Psoas muscle (tissue), 8 donors: ENCODE measurements at places on chromosomes 7 and 10. TPM values are rescaled to one million over a fixed set of nuclear protein-coding genes. Genes with fewer than 3 reads are reported as not detected.

- H3K4me3 ChIP-seq: no peak overlapping the region
- no peaks in the 10 kb centered on the region for H3K27me3 ChIP-seq
- no peak overlapping the region for H3K27ac ChIP-seq
- DNase-seq: no peak
- H3K4me1 ChIP-seq: peaks cover 3% of the 10 kb centered on the region
- H3K36me3 ChIP-seq: no peaks in the 10 kb centered on the region
These were observed 122.0 kb upstream of the ANK3 start for GRCh38 chr10:60511477-60512229.

GRCh38 chr7:131546583-131547141 lies 9.8 kb downstream of the PODXL start:
- DNase-seq: no peak
- H3K27ac ChIP-seq: no peak overlapping the region
- H3K27me3 ChIP-seq: no peaks in the 10 kb centered on the region
- H3K4me3 ChIP-seq: no peak overlapping the region
- H3K4me1 ChIP-seq: peaks cover 15% of the 10 kb centered on the region
- H3K36me3 ChIP-seq: no peaks in the 10 kb centered on the region

DNA sequence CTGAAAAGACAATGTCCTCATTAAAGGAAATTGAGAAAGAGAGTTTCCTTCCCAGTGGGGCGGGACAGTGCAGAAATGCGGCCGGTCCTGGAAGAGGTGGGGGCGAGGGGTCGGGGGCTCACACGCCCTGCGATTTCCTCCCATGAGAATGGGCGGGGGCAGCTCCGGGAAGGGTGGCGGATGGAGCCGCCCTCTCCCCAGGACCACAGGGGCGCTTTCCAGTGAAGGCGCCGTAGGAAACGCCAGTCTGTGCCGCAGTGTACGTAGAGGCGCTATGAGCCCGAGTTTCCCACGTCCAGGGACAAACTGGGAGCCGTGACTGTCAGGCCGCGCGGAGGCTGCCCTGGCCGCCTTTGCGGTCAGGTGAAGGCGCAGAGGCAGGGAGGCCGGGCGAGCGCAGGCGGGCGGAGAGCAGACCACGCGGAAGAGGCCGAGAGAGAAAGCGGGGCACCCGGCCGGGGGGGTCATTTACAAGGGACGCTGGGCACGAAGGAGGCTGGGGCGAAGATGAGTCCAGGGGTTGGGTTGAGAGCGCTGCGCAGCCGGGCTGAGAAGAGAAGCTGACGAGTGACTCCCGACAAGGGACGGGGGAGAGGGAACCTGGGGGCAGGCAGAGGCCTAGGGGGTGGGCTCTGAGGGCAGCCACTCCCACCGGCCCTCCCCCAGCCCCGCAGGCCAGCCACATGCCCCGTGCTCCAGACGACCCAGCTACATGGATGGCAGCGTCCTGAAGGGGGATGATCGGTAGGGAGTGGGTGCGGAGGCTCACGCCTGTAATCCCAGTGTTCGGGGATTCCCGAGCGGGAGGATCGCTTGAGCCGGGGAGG lies 45.0 kb downstream of the ALOX5 start:
- H3K4me1 ChIP-seq: peaks cover 17% of the 10 kb centered on the region
- peak; percentile 83 for DNase-seq
- H3K27me3 ChIP-seq: peaks cover 5% of the 10 kb centered on the region
- H3K4me3 ChIP-seq: peak overlapping the region; percentile 65

Gene TDRD1
- not detected for total RNA-seq

- no peaks in the 10 kb centered on the region for H3K27me3 ChIP-seq
- H3K36me3 ChIP-seq: no peaks in the 10 kb centered on the region
- no peak for DNase-seq
- peak overlapping the region; percentile 75 for H3K4me3 ChIP-seq
These were observed 973 bp downstream of the ATAD1 start for GRCh38 chr10:87816898-87817608.

Gene CCL26
- not detected for total RNA-seq

GRCh38 chr7:99473315-99473596 lies 566 bp downstream of the ZNF789 start:
- H3K27me3 ChIP-seq: no peaks in the 10 kb centered on the region
- peak overlapping the region; percentile 87 for H3K4me3 ChIP-seq
- peaks cover 6% of the 10 kb centered on the region for H3K4me1 ChIP-seq
- H3K36me3 ChIP-seq: no peaks in the 10 kb centered on the region

Gene CLCN1
- 3.6 TPM for total RNA-seq

GRCh38 chr10:88253128-88253527 lies 330.0 kb downstream of the RNLS start:
- H3K36me3 ChIP-seq: no peaks in the 10 kb centered on the region
- H3K27ac ChIP-seq: peak overlapping the region; percentile 58
- no peak overlapping the region for H3K4me3 ChIP-seq
- no peak for DNase-seq
- no peaks in the 10 kb centered on the region for H3K27me3 ChIP-seq
- H3K4me1 ChIP-seq: peaks cover 24% of the 10 kb centered on the region

Gene SMC3
- 19.2 TPM for total RNA-seq

DNA sequence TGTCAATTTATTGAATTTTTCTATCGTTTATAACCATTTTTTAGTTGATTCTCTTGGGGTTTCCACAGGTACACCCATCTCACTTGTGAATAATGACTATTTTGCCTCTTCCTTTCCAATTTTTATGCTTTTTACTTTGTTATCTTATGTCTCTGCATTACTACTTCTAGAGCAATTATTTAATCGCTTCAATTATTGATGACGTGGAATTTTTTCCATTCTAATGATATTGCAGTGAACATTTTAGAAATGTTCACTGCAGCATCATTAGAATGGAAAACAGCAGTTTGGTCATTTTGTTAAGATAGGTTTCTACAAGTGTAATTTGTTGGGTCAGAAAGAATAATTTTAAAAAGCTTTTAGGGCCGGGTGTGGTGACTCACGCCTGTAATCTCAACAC lies 27.1 kb downstream of the FZD1 start:
- no peak for DNase-seq
- H3K4me3 ChIP-seq: no peak overlapping the region
- H3K36me3 ChIP-seq: no peaks in the 10 kb centered on the region
- peaks cover 7% of the 10 kb centered on the region for H3K4me1 ChIP-seq

DNA sequence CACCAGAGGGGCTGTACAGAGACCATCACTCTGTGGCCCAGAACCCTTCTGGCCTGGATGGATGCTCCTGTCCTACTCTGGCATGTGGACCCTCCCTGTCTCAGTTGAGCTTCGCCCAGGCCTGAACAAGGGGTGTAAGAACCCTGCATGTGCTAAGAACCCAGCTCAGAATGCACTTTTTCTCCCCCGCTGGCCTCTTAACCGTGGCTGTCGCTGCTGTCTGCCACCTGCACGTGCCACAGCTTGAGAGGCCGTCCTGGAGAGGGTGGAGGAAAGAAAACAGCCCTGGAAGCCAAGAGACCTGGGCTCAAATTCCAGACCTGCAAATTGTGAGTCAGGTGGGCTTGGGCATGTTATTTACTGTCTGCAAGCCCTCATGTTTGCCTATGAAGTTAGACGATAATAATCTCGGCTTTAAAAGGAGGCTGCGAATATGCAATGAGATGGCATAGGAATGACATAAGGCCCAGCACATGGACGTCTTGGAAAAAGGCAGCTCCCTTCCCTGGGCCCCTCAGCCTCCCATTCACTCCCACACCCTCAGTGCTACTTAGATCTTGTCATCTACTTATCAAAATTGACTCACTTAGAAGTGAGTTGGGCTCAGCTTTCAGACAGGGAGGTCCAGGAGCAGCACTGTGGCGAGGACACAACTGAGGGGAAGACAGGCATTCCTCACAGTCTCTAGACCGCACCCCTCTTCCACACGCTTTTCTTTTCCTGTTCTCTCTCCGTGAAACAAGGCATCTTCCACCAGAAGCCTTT lies 31.4 kb downstream of the FIGNL1 start:
- H3K4me3 ChIP-seq: no peak overlapping the region
- no peaks in the 10 kb centered on the region for H3K36me3 ChIP-seq
- H3K4me1 ChIP-seq: no peaks in the 10 kb centered on the region
- no peaks in the 10 kb centered on the region for H3K27me3 ChIP-seq
- H3K27ac ChIP-seq: no peak overlapping the region

DNA sequence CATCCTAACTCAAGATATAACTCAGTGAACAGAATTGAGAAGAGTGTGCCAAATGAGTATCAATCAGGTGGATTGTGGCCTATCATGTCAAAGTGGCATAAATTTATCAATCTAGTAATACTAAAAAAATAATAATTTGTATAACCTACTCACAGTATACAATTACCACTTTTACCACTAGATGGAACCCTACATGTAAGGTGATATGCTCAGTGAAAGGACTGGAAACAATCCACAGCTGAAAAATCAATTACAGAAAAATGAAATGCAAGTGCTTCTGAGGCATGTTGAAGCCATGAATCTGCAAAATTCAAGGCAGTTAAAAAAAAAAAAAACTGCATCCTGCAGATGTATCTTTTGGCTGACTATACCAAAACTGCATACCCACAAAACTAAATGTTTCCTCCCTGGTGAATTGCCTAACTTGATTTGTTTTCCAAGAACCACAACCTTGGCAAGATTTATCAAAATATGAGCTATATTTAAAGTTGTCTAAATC lies 13.9 kb downstream of the ARHGAP19 start:
- H3K27ac ChIP-seq: peak overlapping the region; percentile 57
- H3K36me3 ChIP-seq: no peaks in the 10 kb centered on the region
- H3K27me3 ChIP-seq: no peaks in the 10 kb centered on the region
- peaks cover 17% of the 10 kb centered on the region for H3K4me1 ChIP-seq
- H3K4me3 ChIP-seq: peak overlapping the region; percentile 1
- no peak for DNase-seq

- DNase-seq: no peak
- H3K27me3 ChIP-seq: no peaks in the 10 kb centered on the region
- H3K4me3 ChIP-seq: no peak overlapping the region
- H3K4me1 ChIP-seq: no peaks in the 10 kb centered on the region
- no peaks in the 10 kb centered on the region for H3K36me3 ChIP-seq
These were observed 736.4 kb upstream of the PHF14 start for GRCh38 chr7:10237306-10237705.

- no peaks in the 10 kb centered on the region for H3K36me3 ChIP-seq
- H3K4me1 ChIP-seq: peaks cover 64% of the 10 kb centered on the region
- peak overlapping the region; percentile 97 for H3K27ac ChIP-seq
- peak overlapping the region; percentile 82 for H3K4me3 ChIP-seq
These were observed 4.2 kb downstream of the PSAP start for GRCh38 chr10:71846816-71847215.
